ENCODE measurements at places on chromosomes 4 and X.

DNA sequence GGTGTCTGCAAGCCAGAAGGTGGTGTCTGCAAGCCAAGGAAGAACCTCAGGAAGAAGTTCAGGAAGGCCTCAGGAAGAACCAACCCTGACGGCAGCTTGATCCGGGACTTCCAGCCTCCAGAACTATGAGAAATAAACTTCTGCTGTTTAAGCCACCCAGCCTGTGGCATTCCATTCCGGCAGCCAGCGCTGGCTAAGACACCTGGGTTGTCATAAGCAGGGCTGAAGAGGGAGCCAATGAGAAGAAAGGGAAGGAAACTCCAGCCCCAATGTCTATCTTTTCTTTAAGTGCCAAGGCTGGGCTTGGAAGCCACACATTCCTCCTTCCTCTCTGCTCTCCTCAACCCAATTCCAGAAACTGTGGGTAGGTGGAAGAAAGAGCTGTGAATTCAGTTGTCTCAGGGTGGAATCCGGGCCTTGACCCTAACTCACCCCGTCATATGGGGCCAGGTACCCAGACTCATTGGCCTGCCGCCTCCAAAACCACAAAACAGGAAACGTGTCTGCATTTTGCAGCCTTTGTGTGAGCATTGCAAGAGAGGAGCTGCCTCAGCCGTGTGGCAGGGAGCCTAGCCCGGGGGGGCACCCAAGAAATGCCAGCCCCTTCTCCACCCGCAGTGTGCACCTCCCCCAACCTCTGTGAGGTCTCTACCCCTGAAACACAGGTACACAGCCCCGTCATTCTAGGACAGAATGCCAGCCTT is 26.8 kb downstream of the CRMP1 start:
- DNase-seq: no peak
- peak overlapping the region; percentile 21 for H3K27ac ChIP-seq
- peaks cover 42% of the 10 kb centered on the region for H3K4me1 ChIP-seq

- H3K27me3 ChIP-seq: no peaks in the 10 kb centered on the region
- no peak overlapping the region for H3K27ac ChIP-seq
- DNase-seq: no peak
- H3K4me3 ChIP-seq: no peak overlapping the region
Observed at GRCh38 chr4:21596521-21596920, 352.1 kb downstream of the KCNIP4 start.

DNA sequence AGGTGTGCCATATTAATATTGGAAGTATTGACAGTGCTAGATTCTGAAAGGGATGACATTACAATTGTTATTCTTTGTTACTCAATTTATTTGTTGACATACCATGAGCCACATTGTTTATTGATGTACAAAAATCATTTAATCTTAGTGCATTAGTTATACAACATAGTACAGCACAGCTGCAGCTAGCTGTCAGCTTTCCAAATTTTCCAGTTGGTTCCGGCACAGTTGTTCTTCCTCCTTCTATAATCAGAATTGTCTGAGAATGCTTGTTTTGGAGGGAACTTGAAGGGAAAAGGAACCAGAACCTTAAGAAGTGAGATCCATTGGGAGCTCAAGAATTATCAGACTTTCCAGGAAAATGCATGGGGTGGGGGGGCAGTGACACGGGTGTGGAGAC is 281.4 kb downstream of the ZIC3 start:
- no peaks in the 10 kb centered on the region for H3K4me1 ChIP-seq
- DNase-seq: no peak
- no peaks in the 10 kb centered on the region for H3K27me3 ChIP-seq
- no peak overlapping the region for H3K4me3 ChIP-seq
- H3K36me3 ChIP-seq: no peaks in the 10 kb centered on the region

GRCh38 chr4:13762130-13762529 is 134.6 kb upstream of the BOD1L1 start:
- peaks cover 5% of the 10 kb centered on the region for H3K36me3 ChIP-seq
- no peaks in the 10 kb centered on the region for H3K27me3 ChIP-seq
- no peak overlapping the region for H3K27ac ChIP-seq

- H3K4me1 ChIP-seq: no peaks in the 10 kb centered on the region
- no peak overlapping the region for H3K27ac ChIP-seq
- DNase-seq: no peak
- no peaks in the 10 kb centered on the region for H3K36me3 ChIP-seq
- no peaks in the 10 kb centered on the region for H3K27me3 ChIP-seq
Observed at GRCh38 chr4:8294036-8294435, 24.5 kb downstream of the HTRA3 start.

GRCh38 chr4:12221031-12221430 is 792.3 kb upstream of the HS3ST1 start:
- H3K36me3 ChIP-seq: no peaks in the 10 kb centered on the region
- H3K27ac ChIP-seq: no peak overlapping the region
- no peaks in the 10 kb centered on the region for H3K27me3 ChIP-seq
- no peak for DNase-seq
- H3K4me1 ChIP-seq: no peaks in the 10 kb centered on the region

GRCh38 chr4:8457646-8458252 is 17.2 kb downstream of the TRMT44 start:
- no peaks in the 10 kb centered on the region for H3K27me3 ChIP-seq
- peaks cover 3% of the 10 kb centered on the region for H3K4me1 ChIP-seq
- DNase-seq: no peak
- peaks cover 17% of the 10 kb centered on the region for H3K36me3 ChIP-seq
- H3K27ac ChIP-seq: no peak overlapping the region
- no peak overlapping the region for H3K4me3 ChIP-seq

DNA sequence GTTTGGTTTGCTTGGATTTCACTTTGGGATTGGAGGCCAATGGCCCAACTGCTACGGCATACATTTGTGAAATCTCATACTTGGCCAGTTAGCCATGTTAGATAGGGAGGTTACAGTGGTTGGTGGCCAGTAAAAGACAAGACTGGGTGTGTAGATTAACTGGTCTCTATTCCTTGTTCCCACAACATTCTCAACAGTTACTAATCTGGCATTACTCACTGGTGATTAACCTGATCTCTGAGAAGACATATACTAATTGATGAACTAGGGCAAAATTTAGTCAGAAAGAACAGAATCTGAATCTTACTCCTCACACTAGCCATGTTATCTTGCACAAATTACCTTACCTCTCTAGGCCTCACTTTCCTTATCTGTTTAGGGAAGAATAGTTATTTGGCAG is 33.4 kb downstream of the GATB start:
- no peaks in the 10 kb centered on the region for H3K27me3 ChIP-seq

DNA sequence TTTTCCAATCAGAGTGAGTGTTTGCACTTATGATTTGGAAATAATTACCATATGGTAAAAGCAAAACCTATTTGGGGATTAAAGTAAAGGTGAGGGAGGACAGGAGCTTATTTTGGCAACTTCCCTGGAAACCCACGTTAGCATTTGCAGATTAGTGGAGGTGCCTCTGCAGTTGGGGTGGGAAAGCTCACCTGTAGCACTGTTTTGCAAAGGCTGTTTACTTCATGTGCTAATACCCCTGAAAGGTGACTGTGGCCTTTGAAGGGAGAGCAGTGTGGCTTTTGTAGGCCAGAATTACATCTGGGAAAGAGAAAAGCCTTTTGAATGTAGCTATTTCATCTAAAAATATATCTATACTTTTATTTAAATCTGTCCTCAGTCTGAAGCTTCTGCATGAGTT is 9.4 kb downstream of the SUPT20HL1 start:
- no peaks in the 10 kb centered on the region for H3K36me3 ChIP-seq
- DNase-seq: no peak
- H3K4me3 ChIP-seq: no peak overlapping the region
- no peak overlapping the region for H3K27ac ChIP-seq

- H3K4me3 ChIP-seq: peak within 1 kb of the TSS; percentile 83
- no peaks in the 10 kb centered on the region for H3K36me3 ChIP-seq
- peaks cover 7% of the 10 kb centered on the region for H3K27me3 ChIP-seq
- peak; percentile 77 for DNase-seq
- peaks cover 5% of the 10 kb centered on the region for H3K4me1 ChIP-seq
Observed at GRCh38 chr4:143336781-143337599, at the start of gene GAB1. Gene GAB1, plus strand, starts transcription at chr4:143336876. Its CDS starts 313 bp downstream, at chr4:143337189.

- H3K36me3 ChIP-seq: no peaks in the 10 kb centered on the region
- H3K4me3 ChIP-seq: no peak overlapping the region
- peaks cover 4% of the 10 kb centered on the region for H3K4me1 ChIP-seq
- DNase-seq: no peak
- no peak overlapping the region for H3K27ac ChIP-seq
Observed at GRCh38 chrX:149757206-149758067, 16.4 kb upstream of the HSFX1 start.

GRCh38 chr4:147971116-147971515 is 239.2 kb downstream of the ARHGAP10 start:
- peak overlapping the region; percentile 48 for H3K4me3 ChIP-seq
- DNase-seq: no peak
- no peaks in the 10 kb centered on the region for H3K27me3 ChIP-seq
- peak overlapping the region; percentile 59 for H3K27ac ChIP-seq

DNA sequence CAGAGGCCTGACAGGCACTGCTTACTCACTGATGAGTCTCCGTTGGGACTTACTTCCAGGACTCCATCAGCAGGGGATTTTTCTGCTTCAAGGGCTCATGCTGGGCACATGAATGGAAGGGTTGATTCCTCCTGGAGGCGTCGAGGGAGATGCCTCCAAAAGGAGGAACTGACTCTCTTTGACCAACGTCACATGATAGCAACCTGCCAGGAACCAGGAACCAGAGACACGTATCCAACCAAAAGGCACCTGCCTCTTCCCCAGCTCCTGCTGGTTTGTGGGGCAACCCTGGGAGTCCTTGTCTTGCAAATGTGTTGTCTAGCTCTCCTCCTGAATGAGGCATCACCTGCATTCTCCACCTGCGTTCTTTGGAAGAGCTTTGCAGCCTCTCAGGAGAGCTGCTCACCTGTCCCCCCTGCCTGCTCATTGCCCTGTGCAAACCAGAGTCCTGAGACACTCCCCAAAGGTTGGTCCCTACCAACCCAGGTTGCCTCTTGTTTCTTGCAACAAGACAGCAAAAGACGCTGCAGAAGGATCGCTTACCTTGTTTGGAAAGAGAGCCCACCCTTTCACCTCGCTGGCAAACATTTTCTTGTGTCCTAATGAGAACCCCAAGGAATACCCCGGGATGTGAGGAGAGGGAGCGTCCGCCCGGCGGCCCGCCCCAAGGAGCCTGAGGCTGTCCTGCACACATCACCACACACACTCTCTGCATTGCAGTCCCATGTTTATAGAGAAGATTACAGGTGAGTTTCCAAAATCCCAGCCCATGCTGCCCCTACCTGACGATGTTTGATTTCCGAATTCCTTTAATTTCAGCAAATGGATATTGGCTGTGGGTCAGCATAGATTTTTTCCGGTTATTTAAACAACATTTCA is 30.5 kb upstream of the SHOX start:
- no peak overlapping the region for H3K27ac ChIP-seq
- no peak overlapping the region for H3K4me3 ChIP-seq
- no peak for DNase-seq
- no peaks in the 10 kb centered on the region for H3K27me3 ChIP-seq
- H3K4me1 ChIP-seq: no peaks in the 10 kb centered on the region

- no peak for DNase-seq
- peaks cover 15% of the 10 kb centered on the region for H3K27me3 ChIP-seq
- H3K36me3 ChIP-seq: no peaks in the 10 kb centered on the region
- H3K27ac ChIP-seq: no peak overlapping the region
- H3K4me1 ChIP-seq: no peaks in the 10 kb centered on the region
- H3K4me3 ChIP-seq: no peak overlapping the region
Observed at GRCh38 chrX:55213381-55213780, 6.8 kb upstream of the PAGE5 start.

- H3K27me3 ChIP-seq: peaks cover 7% of the 10 kb centered on the region
- no peaks in the 10 kb centered on the region for H3K4me1 ChIP-seq
- H3K27ac ChIP-seq: no peak overlapping the region
- H3K36me3 ChIP-seq: no peaks in the 10 kb centered on the region
Observed at GRCh38 chrX:8867406-8867805, 66.2 kb upstream of the FAM9A start.

DNA sequence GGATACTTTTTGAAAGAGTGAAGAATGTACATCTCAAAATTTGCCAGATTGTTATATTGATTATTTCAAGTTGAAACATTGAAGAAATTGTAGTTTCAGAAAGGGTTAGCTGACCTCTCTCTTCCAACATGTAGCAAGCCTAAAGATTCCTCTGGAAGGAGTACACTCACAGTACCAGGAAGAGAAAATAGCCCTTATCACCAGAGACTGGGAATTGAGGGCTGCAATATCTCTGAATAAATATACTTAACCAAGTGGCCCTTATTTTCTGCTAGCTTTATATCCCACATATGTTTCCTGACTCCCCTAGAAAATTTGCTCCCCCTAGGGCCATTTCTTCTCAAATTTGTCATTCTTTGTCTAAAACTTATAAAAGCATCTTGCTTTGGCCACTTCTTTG is 332.2 kb downstream of the GASK1B start:
- no peaks in the 10 kb centered on the region for H3K27me3 ChIP-seq
- no peaks in the 10 kb centered on the region for H3K4me1 ChIP-seq
- no peak overlapping the region for H3K4me3 ChIP-seq
- H3K27ac ChIP-seq: no peak overlapping the region
- no peak for DNase-seq
- H3K36me3 ChIP-seq: no peaks in the 10 kb centered on the region

GRCh38 chrX:71177327-71177726 is 32.7 kb downstream of the NLGN3 start:
- no peaks in the 10 kb centered on the region for H3K36me3 ChIP-seq
- H3K4me3 ChIP-seq: no peak overlapping the region
- no peak for DNase-seq
- no peak overlapping the region for H3K27ac ChIP-seq
- H3K27me3 ChIP-seq: no peaks in the 10 kb centered on the region

DNA sequence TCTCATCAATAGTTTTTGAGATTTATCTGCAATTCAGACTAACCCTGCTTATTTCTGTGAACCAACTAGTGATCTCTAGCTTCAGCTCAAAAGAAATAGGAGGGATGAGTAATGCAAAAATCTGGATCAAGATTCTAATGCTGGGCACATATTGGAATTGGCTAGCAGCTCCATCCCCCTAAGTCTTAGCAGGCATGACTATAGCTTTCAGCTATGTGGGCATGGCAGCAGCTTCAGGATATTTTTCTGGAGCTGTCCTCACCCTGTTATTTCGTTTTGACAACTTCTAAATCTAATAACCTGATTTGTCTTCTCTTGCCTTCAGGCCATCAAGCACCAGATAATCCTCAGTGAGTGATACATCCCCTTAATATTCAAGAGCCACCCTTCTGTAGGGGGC is 50.8 kb upstream of the GNPDA2 start:
- no peaks in the 10 kb centered on the region for H3K4me1 ChIP-seq
- H3K4me3 ChIP-seq: no peak overlapping the region
- no peaks in the 10 kb centered on the region for H3K36me3 ChIP-seq
- no peak for DNase-seq
- H3K27me3 ChIP-seq: no peaks in the 10 kb centered on the region
- H3K27ac ChIP-seq: no peak overlapping the region

DNA sequence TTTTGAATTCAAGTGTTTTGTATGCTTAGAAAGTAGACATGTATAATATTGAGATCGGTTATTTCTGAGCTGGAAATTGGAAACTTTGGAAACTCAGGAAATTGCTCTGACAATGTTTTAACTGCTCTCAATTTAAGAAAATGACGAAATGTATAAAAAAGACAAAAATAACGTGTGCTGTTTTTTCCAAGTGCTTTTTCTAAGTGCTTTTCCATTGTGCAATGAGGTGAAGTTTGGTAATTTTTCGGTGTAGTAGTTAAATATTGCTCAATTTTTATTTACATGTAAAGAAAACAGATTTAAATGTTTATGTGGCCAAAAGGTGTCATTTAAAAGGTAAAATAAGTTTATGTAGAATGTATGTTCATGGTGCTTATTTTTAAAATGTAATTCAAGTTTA is 39.4 kb upstream of the RHOH start:
- peaks cover 3% of the 10 kb centered on the region for H3K36me3 ChIP-seq
- H3K4me3 ChIP-seq: no peak overlapping the region
- H3K4me1 ChIP-seq: peaks cover 2% of the 10 kb centered on the region
- DNase-seq: no peak

GRCh38 chr4:142083264-142083663 is 446.9 kb downstream of the IL15 start:
- H3K4me3 ChIP-seq: no peak overlapping the region
- H3K4me1 ChIP-seq: no peaks in the 10 kb centered on the region
- no peaks in the 10 kb centered on the region for H3K36me3 ChIP-seq
- no peak for DNase-seq
